Activated naive CD8-positive, alpha-beta T cell treated with anti-CD3 and anti-CD28 coated beads for 36 hours (primary cell): ENCODE measurements at places on chromosomes 3 and 15.

DNA sequence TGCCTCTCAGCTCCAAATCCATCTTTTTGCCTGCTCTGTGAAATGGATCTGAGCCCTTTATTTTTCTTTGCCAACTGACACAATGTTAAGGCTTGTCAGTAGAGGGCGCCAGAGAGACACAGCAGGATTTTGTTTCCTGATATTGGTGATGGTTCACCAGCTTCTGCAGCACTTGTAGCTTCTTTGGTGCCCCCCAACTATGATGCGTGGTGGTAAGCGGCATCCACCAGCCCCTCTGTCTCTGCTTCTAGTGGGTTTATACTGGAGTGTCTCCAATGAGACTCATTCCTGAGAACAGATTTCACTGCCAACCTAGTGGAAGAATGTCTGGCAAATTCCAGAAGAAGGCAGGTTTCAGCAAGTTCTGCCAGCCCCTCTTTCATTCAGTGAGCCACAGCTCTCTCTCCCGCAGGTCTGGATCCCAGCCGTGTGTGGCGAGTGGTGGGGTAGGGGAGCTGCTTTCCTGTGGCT, 471.9 kb upstream of the FRG2C start:
- DNase-seq = peak; percentile 28

DNA sequence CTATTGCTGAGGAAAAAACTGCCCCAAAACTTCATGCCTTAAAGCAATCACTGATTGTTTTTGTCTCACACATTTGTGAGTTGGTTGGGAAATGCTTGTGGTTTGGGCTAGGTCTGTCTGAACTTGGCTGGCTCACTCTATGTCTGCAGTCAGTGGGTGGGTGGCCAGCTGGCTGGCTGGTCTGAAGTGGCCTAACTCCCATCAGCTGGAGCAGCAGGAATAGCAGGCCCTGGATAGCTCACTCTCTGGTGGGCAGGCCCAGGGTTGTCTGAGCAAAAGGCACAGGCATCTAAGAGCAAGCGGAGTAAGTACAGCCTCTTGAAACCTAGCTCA, 37.7 kb upstream of the PRR20G start:
- no peak for DNase-seq

GRCh38 chr3:117238806-117239205, 529.2 kb downstream of the TUSC7 start:
- DNase-seq = no peak

DNA sequence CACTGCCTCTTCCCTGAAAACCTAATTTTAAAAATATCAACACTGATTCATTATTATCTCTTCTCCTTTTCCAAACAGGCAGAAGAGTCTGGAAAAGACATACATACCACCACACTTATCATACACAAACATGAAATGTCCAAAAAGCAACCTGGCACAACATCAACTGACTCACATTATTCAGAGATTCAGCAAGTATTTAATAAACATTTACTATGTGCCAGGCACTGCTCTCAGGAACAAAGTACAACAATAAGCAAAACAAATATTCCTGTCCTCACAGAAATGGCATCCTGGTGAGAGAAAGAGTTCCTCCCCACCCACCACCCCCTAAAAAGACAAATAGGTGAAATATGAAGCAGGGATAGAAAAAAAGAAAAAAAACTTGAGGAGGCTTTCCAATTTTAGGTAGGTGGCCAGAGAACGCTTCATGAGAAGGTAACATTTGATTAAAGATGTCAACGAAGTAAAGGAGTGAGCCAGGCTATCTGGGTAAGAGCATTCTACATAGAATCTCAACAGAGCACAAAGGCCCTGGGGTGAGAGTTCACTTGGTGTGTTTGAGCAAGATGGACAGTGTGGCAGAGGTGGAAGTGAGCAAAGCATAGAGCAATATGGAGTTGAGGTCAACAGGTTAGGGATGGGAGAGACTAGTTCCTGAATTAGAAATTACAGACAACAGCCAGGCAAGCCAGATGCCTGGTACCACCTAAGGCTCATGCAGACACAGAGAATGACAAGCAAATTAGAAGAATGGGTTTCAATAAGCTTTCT, 141.7 kb downstream of the OSBPL10 start:
- no peak for DNase-seq

DNA sequence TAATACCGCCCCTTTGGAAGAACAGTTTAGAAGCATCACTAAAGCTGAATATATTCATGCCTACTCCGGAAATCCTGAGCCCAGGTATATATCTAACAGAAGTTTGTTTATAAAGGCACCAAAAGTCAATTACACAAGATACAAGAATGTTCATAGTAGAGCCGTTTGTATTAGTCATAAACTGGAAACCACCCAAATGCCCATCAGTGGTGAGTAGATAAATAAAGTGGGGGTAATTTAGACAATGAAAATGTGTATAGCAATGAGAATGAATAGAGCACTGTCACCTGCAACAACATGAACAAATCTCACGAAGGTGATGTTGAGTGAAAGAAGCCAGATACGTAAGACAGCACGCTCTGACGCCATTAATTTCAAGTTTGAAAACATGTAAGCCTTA, 68.3 kb upstream of the GLCE start:
- DNase-seq = no peak

DNA sequence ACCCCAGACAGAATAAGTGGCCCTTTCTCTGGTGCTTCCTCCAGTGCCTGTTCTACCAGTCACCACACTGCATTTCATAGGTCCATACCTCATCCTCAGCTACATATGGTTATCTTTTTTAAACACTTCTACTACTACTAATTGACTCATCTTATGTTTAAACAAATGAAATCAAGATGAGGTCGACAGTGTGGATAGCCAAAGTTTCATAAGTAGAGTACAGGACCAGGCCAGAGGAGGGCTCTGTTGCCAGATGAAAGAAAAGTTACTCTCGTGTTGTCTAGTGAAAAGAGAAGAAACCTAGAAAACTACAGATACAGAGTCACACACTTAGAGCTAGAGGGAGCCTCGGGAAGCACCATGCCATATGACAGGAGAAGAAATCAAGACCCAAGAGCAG, 296.1 kb downstream of the VPS13C start:
- no peak for DNase-seq

GRCh38 chr3:126792998-126793397, 89.0 kb downstream of the CHCHD6 start:
- no peak for DNase-seq

DNA sequence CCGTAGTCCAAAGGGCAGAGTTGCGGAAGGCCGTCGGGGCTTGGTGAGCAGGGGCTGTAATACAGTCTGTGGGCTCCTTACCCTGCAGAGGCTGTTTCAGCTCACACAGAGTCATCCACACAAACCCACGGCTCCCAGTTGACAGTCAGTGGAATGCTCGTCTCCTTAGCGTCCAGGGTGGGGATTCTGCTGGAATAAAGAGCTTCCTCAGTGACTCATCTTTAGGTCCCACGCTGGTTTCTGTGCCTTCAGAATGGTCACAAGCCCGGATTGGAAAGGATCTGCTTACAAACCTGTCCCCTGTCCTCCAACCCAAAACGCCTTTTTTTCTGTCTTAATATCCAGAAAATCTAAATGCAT, 201.3 kb upstream of the TPM1 start:
- no peak for DNase-seq

DNA sequence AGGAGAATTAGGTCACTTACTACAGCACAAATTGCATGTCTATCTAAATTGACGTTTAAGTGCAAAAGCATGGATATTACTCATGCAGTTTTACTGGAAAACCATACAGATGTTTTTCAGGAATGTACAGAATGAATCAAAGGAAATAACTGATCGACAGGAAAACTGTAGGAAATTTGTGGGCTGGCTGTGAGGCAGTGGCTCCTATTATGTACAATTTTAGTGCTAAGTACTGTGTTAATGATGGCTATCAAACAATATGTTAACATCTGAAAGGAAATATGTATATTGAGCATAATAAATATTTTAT, 6.9 kb downstream of the NUDT16 start:
- DNase-seq = no peak

- no peak for DNase-seq
Observed at GRCh38 chr3:171559586-171559985, 99.4 kb upstream of the TNIK start.

- no peak for DNase-seq
Observed at GRCh38 chr3:150743508-150743907, 19.5 kb downstream of the SIAH2 start.

DNA sequence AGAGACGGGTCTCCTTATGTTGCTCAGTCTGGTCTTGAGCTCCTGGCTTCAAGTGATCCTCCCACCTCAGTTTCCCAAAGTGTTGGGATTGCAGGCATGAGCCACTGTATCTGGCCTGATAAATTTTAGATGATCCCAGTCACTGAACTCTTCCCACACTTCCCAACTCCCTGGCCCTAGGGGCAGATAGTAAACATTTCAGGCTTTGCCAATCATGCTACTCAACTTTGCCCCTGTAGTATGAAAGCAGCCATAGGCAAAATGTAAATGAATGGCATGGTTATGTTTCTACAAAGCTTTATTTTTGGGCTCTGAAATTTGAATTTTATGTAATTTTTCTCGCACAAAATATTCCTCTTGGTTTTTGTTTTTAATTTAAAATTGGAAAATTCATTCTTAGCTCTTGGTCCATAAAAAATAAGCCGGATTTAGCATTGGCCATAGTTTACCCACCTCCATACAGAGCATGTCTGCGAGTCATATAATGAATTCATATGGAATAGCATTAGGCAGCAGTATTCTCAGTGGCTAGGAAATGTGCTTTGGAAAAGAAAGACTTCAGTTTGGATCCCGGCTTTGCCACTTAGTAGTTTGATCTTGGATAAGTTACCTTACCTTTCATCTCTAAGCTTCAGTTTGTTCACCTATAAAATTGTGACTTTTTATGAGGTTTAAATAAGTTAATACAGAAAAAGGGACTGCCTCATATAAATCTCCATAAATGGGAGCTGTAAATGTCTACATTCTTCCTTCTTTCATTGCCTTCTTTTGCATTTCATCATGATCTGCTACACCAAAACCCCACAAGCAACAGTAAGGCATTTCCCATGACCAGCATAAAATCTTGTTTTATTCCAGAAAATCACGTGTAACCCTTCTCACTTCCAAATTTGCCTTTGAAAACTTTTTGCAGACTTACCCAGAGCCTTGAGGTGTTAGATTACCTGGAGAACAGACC, 360.3 kb upstream of the TPM1 start:
- no peak for DNase-seq

- DNase-seq = no peak
Observed at GRCh38 chr3:126461450-126462070, 14.1 kb downstream of the ZXDC start.

GRCh38 chr15:35305946-35306345, 220.9 kb upstream of the NANOGP8 start:
- no peak for DNase-seq

DNA sequence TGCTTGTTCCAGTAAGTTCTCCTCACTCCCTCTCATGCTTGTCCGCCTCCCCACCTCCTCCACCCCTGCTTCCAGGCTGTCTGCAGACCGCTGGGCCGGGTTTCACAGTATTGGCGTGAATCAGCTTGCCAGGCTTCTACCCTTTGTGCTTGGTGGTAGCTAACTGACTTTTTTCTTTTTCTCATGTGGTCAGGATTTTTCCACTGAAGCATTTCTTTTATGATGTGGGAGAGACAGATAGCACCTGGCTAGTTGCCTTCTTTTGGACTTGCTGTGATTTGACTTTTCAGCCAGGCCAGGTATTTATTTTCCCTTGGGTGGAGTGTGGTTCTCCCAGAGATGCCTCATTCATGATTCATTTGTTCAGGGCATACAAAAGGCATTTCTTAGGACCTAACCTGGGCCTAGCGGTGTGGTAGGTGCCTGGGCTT, 60.6 kb downstream of the ST6GAL1 start:
- peak; percentile 15 for DNase-seq

DNA sequence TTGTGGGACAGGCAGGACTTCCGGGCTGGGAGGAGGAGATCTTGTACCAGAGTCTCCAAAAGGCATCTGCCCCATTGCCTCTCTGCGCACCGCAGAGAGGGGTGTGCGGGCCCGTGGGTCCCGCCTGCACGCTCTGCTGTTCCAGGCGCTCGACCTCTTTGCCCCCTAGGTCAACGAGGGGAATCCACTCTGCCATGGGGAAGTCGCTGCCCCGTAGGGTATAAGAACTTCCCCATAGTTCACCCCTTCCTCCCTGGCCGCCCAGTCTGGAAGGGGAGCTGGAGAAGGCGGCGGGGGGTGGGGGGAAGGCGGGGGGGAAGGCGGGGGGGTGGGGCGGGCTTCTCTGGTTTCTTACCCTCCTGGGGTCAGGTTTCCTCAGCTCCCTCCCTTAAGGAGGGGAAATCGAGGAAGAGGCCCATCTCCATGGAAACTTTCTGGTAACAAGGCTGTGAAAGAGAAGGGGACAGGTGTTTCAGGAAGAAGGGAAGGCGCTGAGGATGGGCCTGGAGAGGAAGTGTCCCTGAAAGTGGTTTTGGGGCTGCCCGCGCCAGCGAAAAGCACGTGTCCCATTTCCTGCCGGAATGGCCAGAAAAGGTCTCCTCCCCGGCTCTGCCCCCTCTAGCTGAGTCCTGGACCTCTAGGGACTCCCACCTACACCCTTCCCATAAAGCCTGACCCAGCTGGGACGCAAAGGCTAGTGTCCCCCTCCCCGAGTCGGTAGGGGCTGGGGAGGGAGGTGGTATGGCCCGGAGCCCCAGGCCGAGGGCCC, 27.5 kb downstream of the NR1I2 start:
- peak; percentile 17 for DNase-seq

DNA sequence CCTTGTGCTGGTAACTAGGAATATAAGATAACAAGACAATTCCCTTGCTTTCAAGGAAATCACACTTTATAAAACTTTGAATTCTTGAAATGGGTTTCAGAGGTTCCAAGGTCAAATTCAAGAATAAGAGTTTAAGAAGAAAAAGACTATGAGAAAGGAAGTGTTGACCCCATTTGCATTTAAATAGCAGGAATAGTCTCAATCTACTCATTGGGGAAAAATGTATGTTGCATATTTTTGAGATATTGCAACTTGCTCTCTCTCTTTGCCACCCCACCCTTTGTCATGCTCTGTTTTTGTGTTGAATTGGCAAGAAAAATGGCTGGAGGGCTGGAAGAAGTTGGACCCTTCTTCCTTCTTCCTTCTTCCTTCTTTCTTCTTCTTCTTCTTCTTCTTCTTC, 699.2 kb downstream of the TUSC7 start:
- no peak for DNase-seq

- DNase-seq = no peak
Observed at GRCh38 chr3:5194801-5195509, 7.4 kb downstream of the EDEM1 start.

DNA sequence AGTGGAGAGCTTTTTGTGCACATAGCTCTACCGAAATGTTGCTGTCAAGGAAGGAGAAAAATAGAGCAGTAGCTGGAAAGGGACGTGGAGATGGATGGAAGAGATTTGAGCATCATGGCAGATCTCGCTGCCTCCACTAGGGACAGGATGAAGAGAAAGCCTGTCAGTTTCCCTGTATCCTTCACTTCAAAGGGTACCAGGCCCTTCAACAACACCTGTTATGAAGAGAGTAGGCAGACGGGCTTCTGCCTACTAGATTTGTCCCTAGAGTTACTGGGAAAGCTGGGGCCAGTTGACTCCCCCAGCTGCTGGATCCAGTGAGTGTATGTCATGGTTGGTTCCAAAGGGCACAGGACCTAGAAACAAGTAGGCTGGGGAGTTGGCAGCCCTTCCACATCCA, 150.8 kb downstream of the TLE3 start:
- no peak for DNase-seq

- DNase-seq = no peak
Observed at GRCh38 chr3:23952646-23953045, 7.6 kb downstream of the NR1D2 start.

GRCh38 chr15:38059665-38060064, 125.2 kb downstream of the TMCO5A start:
- no peak for DNase-seq

GRCh38 chr15:55917881-55918296, 75.5 kb downstream of the NEDD4 start:
- DNase-seq = no peak
